NCI-H82 (cell line): ENCODE measurements at places on chromosomes 2 and 18.

GRCh38 chr18:35458271-35458670 is 39.5 kb downstream of the INO80C start:
- no peak for DNase-seq

DNA sequence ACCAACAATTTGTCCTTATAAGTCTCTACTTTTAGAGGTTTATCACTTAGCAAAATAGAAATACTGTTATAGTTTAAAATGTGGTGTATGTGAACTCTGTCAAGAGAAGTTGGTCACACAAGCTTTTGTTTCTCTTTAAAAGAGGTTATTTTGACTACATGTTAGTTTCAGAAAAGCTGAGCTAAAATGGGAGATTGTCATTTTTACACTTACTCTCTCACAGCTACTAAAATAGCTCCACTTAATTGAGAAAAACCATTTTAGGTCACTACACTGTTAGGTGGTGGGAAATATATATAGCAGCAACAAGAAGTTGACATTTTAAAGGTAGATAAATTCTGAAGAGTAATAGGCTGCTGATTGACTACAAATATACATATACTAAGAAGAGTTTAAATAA is 161.5 kb upstream of the KCNJ3 start:
- no peak for DNase-seq

GRCh38 chr18:55287935-55288868 is 299.8 kb downstream of the TCF4 start:
- DNase-seq, result no peak

GRCh38 chr2:231918501-231919330 is 7.5 kb downstream of the NPPC start:
- no peak for DNase-seq

DNA sequence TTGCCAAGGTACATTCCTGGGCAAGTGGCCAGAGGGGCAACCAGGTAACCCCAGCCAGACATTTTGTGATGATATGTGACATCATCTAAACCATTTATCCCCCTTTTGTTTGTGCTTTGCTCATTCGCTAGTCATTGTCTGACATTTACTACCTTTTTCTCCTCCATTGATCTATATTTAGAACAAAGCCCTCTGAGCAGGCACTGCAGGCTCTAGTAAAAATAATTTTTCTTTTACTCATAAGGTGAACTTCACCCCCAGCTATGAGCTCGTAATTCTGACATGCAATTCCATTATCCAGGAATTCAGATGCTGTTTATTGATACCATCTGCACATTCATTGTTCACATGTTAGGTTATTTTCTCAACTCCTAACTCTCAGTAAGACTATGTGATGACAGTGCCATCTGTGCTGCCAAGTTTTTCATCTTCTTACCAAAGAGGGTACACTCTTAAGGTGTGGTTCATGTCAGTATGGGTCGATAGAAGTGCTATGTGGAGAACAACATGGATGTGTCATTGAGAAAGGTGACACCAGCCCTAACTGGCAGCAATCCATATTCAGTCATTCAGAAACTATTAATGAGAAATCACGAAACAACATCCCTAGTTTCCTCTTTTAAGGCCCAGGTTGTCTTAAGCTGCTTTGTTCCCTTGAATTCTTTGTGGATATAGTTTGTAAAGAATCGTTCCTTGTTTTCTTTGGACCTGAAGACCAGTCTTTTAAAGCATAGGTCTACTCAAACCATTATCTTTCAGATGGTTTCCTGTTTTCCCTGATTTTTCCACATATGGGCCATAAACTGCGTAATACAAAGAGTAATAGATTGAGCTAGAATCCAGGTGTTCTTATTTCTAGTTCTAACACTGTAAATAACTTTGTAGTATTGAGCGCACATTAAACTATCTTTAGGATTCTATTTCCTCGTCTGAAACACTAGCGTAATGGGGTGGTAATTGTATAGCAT is 978.1 kb upstream of the CDH2 start:
- no peak for DNase-seq

DNA sequence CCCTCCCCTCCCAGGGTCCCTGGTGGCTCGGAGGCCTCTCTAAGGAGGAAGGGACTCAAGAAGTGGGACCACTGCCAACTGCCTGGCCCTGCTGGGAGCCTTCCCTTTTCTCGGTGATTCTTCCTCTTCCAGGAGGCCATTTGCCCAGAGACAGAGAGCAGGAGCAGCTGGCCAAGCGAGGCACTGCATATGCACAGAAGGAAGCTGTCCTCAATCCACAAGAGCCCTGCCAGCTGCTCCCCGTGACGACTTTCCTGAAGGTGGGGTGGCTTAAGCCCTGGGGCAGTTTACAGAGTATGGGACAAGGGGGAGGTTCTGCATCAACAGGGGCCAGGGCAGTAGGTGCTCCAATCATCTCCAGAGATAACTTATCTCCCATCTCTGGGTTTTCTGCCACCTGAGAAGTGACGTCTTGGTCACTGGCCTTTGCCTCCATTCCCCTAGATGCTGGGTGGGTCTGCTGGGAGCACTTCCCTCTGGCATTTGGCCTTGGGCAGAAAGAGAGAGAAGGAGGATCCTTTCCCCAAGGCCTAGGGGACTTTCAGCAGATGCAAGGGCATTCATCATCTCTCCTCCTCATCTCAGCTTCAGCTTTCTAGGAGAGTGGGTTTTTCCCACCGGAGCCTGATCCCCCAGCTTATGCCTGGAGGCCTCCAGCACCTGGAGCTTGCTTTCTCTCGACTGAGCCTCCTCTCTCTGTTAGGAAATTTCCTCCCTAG is 28.5 kb downstream of the CIB4 start:
- peak; percentile 81 for DNase-seq

DNA sequence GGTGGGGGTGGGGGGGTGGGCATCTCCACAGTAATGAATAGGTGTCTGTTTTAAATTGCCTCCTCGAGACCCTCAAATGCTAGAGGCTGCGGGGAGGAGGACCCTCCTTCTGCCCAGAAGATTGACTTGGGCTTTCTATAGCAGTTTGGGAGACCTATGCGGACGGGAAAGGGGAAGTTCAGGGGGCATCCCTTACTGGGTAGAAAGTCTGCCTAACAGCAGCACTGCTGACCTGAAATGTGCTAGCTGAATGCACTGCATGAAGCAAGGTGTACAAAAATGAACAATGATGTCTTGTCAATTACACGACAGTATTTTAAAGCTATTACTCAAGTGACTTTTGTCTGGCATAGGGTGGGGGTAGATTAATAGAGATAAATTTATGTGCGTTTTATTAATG is 2.5 kb downstream of the DCC start:
- DNase-seq, result peak; percentile 67

DNA sequence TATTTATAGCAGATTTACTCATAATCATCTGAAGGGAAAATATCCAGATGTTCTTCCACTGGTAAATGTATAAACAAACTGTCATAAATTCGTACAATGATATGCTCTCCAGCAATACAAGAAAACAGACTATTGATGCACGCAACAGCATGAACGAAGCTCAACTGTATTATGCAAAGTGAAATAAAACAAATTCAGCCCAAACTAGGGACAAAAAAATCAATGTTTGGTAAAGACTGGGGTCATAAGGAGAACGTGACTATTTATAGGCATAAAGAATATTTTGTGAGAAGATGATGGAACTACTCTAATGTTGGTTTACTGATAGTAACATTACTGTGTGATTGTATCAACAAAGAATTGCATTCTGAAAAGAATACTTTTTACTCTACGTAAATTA is 1276.7 kb upstream of the DDX18 start:
- no peak for DNase-seq
